Stimulated activated CD4-positive, alpha-beta T cell treated with anti-CD3 and anti-CD28 coated beads, Interleukin-4, amount 100 ng/mL, for 4 hours (primary cell): ENCODE measurements at places on chromosomes 4 and X.

GRCh38 chr4:160318567-160319220 is 1215.8 kb downstream of the RAPGEF2 start:
- no peak for DNase-seq

GRCh38 chr4:64893205-64893604 is 484.0 kb upstream of the TECRL start:
- no peak for DNase-seq

DNA sequence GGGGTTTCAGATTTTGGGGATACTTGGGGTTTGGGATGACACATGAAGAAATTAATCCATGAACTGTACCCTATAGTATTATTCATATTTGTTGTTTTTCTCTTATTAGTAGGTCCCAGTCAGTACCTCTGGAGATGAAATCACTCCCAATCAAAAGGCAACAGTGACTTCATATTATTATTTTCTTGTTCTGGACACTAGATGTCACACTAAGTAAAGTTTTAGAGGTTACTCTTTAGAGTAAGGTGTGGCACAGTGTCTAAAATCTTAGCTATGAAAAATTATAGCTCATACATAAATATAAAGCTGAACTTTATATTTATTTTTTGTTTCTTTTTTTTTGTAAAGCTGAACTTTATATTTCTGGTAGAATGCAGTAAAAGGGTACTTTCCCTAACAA is 35.1 kb downstream of the FAM114A1 start:
- DNase-seq = no peak

DNA sequence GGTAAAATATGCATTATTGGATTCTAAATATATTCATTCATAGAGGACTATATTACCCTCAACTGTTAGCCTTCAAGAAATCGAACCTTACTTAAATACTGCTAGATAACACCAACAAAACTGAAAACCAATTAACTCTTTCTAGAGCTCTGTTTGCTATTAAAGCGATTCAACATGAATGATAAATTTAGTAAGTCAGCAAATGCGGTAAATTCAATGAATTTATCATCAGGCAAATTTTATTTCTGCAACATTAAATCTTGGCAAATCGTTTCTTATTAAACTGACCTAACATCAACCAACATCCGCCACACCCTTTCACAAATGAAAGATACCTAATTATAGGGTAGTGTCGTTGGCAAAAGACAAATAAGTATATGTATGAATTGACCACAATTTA is 26.4 kb upstream of the HELT start:
- DNase-seq = no peak

- no peak for DNase-seq
Observed at GRCh38 chr4:55510685-55511084, 36.0 kb downstream of the CLOCK start.
